ENCODE measurements at places on chromosomes 6 and 20. TPM values are rescaled to one million over a fixed set of nuclear protein-coding genes. Genes with fewer than 3 reads are reported as not detected.

Gene TGM3
- 0.03 TPM for total RNA-seq

Gene IRF4
- total RNA-seq: 0.45 TPM

Gene C6orf52
- total RNA-seq: 1.1 TPM

Gene BEND6
- 1.4 TPM for total RNA-seq

Gene ZNF391
- 0.23 TPM for total RNA-seq

Gene TREML2
- total RNA-seq: not detected

Gene TMEM63B
- total RNA-seq: 16.7 TPM

Gene BPIFB1
- total RNA-seq: not detected

Gene BPI
- total RNA-seq: not detected

Gene C20orf202
- total RNA-seq: not detected

Gene CST4
- total RNA-seq: not detected

Data from A549 treated with CORT108297 at 1 μM for 4 hours (cell line).